ENCODE measurements at places on chromosomes 2 and 18.

DNA sequence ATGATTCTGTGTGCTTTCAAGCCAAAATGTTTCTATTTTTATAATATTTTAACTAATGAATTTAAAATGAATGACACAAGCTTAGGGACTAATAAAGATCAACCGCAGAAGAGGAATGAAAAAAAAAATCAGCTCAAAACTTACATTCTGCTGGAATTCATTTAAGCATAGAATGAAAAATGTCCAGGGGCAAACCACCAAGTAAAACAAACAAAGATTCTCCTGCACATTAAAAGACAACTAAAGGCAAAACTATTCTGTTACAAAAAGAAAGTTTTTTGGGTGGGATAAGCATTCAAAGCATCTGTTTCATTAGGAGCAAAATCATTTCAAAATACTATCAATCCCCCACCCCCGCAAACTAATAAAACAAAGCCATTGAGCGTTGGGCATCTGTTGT, 99.3 kb upstream of the SOX11 start:
- DNase-seq = no peak

DNA sequence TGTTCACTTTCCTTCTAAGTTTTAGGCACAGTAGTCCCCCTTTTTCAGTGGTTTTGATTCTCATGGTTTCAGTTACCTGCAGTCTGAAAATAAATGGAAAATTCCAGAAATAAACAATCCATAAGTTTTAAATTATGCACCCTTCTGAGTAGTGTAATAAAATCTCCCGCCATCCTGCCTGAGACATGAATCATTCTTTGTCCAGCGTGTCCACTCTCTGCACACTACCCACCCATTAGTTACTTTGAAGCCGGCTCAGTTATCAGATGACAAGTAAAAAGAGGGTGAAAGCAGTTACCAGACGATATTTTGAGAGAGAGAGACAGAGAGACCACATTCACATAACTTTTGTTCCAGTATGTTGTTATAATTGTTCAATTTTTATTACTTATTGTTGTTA, 400.5 kb downstream of the TMX3 start:
- no peak for DNase-seq

GRCh38 chr18:30376515-30376914, 666.0 kb downstream of the DSC3 start:
- peak; percentile 44 for DNase-seq

DNA sequence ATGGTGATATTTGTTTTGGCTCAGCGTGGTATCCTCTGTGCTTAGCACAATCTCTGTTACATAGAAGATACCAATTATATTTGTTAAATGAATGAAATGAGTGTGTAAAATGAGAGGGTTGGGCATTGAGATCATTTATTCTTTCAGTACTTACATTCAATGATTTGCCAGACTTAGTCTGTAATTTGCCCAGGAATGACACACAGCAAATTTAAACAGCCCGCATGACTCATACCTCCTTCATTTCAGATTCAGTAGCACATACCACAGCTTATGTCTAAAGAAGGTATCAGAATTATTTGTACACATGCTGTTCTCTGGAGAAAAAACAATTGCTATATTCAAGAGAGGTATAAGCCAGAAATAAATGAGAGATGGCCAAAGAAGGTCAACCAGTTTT, 37.0 kb downstream of the KLHL14 start:
- DNase-seq = peak; percentile 43

DNA sequence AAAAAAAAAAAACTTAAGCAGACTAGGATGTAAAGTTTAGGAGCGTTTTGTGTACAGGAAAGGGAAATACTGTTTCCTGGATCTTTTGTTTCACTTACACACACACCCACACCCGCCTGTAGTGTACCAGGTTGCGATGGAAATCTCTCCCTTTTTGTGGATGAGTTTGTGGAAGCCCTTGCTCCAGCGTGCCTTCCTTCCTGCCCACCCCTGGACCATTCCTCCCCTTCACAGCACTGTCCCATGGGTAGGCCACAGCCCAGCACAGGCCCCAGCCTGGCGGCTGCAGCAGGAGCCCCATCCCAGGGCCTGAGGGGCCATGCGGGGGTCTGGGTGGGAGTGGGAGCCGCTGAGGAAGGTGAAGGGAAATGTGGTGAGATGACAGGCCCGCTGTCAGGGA, 15.1 kb downstream of the MALL start:
- DNase-seq = no peak

DNA sequence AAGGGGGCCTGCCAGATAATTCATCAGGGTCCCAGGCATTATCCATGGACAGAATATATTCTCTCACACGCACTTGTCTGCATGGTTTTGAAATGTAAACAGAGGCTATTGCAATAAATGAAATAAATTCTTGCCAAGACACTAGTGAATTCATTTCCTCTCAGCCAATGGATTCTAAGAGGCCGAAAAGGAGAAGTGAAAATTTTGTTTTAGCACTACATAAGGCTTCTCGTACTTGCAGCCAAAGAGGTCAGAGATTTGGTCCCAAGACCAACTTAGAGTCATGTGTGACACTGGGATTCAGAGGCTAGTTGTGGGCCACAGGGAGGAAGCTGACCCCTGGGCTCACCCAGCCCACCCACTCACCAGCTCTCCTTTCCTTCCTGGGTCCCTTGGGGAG, 184.1 kb upstream of the GLI2 start:
- no peak for DNase-seq

GRCh38 chr2:11998626-11999378, 252.4 kb downstream of the LPIN1 start:
- no peak for DNase-seq

GRCh38 chr2:180033993-180034894, 27.1 kb upstream of the CWC22 start:
- peak; percentile 92 for DNase-seq

DNA sequence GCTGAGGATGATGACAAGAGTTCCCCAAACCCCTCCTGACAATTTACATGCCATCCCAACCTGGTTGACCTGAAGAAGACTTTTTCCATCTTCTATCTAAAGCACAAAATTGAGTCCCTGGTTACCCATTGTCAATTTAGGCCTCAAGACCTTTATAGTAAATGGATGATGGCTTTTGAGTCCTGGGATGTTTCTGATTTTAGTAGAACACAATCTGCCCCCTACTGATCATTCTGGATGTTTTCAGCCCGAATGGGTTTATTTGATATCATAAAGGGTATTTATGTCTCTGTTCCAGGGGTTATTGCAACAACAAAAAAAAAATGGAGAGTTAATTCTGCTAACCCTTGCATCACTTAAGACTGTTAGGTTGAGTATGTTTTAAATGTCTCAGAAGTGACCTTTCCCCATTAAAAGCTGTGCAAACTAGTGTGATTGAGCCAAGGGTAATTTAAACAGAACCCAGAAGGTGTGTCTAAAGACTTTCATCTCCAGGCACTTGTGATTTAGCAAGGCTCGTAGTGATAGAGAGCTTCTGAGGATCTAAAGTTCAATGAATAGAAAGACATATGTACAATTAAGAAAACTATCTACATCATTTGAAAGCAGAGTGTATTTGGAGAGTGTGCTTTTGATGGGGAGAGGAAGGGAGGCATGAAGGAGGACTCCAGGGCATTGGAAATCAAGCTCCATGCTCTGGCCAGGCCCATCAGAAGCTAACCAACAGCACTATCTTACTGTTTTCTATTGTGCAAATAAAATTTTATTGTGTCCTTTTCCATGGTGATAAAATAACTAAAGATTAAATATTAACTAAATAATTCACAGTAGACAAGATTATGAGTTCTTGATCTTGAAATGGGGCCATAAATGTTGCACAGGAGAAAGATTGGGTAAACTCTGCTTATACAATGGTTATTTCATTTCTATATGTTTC, 96.6 kb upstream of the NOSTRIN start:
- DNase-seq = peak; percentile 43

All from MCF 10A (cell line).